ENCODE measurements at places on chromosomes 4 and X.

DNA sequence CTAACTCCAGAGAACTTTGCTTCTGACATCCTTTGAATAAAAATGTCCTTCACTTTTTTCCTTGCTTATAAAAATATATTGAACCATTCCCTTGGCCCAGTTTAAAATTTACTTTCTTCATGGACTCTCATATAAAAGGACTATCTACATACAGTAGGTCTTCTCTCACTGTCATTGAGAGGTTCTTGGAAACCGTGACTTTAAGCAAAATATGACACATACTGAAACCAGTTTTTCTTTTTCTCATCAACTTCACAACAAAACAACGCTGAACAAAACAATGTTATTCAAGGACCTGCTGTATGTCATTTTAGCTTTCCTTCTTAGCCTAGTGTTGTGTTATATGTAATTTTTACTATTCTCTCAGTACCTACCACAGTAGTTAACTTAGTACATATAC is 496.8 kb downstream of the CENPC start:
- no peak overlapping the region for H3K4me3 ChIP-seq
- no peak overlapping the region for H3K27ac ChIP-seq
- H3K4me1 ChIP-seq, result no peaks in the 10 kb centered on the region
- no peaks in the 10 kb centered on the region for H3K36me3 ChIP-seq
- DNase-seq, result no peak

DNA sequence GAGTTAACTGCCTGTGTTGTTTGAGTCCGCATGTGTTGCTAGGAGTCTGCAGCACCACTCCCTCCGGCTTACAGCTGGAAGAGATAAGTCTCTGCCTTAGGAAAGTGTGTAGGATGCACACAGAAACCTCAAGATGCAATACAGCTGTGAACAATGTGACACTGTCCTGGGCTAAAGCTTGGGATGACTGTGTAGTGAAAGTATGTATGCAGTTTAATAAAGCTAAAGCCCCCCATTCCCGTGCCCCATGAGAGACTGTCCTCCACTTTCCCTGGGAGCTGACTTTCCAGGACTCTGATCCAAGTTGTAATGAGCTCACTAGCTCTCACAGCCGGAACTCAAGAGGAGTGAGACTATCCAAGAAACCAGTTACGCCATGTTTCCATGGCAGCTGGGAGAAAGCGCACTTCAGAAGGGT is 156.6 kb upstream of the FTHL17 start:
- no peak overlapping the region for H3K4me3 ChIP-seq
- H3K4me1 ChIP-seq, result no peaks in the 10 kb centered on the region
- no peaks in the 10 kb centered on the region for H3K27me3 ChIP-seq
- DNase-seq, result no peak
- H3K27ac ChIP-seq, result no peak overlapping the region
- no peaks in the 10 kb centered on the region for H3K36me3 ChIP-seq

- H3K4me3 ChIP-seq, result no peak overlapping the region
- H3K36me3 ChIP-seq, result no peaks in the 10 kb centered on the region
- peaks cover 2% of the 10 kb centered on the region for H3K4me1 ChIP-seq
- no peaks in the 10 kb centered on the region for H3K27me3 ChIP-seq
Measured at GRCh38 chr4:177288335-177288734, 21.3 kb upstream of the NEIL3 start.

GRCh38 chr4:77443941-77444340 is 161.7 kb upstream of the CXCL13 start:
- H3K27me3 ChIP-seq, result no peaks in the 10 kb centered on the region
- no peaks in the 10 kb centered on the region for H3K4me1 ChIP-seq
- H3K36me3 ChIP-seq, result no peaks in the 10 kb centered on the region
- no peak for DNase-seq
- no peak overlapping the region for H3K27ac ChIP-seq

- H3K27ac ChIP-seq, result no peak overlapping the region
- H3K36me3 ChIP-seq, result no peaks in the 10 kb centered on the region
- peak; percentile 47 for DNase-seq
- H3K4me3 ChIP-seq, result peak overlapping the region; percentile 20
Measured at GRCh38 chrX:143634663-143635455, 1.0 kb downstream of the SLITRK4 start.
